Activated CD8-positive, alpha-beta memory T cell treated with anti-CD3 and anti-CD28 coated beads for 1 hour (primary cell): ENCODE measurements at places on chromosomes 5 and 9.

DNA sequence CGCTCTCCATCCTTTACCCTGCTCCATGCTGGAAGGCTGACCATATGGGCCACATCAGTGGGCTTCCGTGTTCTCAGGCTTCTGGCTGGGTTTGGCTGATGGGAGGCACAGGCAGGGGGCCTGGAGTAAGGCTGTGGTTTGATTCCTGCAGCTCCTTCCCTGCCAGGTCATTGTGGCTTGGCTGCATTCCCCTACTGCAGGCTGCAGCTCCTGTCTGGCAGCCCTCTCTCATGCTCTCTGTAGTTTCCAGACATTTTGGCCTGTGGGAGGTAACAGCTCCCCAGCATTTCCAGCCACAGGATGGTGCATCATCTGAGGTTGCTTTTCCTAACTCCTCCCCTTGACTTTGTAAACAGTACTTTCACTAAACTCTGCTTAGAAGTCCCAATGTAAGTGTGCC is 102.0 kb upstream of the PTPN3 start:
- DNase-seq: no peak

DNA sequence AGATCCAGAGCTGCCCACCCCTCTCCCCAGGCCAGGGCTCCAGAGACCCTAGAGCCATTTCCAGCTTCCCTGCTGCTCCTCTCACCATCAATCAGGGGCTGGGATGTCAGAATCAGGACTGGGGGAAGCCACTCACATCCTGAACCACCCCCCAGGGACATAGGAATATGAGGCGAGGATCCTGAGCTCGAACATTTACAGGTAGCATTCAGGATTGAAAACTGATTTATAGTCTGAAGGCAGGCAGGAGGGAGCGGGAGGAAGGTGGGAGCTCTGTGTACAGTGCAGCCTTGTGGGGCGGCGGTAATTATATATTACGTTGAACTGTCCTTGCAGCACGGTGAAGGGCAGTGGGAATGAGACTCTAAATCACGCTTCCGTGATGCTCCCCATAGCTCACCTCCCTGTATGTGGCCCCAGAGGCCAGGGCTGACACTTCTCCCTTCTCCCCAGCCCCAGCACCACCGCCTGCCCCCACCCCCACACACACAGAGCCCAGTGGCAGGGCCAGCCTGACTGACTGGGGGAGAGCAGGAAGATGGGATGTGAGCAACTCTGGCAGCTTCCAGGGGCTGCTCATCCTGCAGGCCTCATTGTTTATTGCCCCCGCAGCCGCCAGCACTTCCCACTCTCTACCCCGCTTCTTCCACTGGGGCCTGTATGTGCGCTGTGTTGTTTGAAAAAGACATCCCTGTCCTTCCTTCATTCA is 76.0 kb upstream of the HSPA9 start:
- no peak for DNase-seq

GRCh38 chr5:133793756-133794465 is 174.5 kb downstream of the C5orf15 start:
- DNase-seq: no peak

GRCh38 chr5:179822059-179822432 is 1.3 kb downstream of the SQSTM1 start:
- no peak for DNase-seq
